ENCODE measurements at places on chromosomes 1 and 21.
A peak's percentile ranks its signal among the peaks of the same experiment; 100 is the strongest.

DNA sequence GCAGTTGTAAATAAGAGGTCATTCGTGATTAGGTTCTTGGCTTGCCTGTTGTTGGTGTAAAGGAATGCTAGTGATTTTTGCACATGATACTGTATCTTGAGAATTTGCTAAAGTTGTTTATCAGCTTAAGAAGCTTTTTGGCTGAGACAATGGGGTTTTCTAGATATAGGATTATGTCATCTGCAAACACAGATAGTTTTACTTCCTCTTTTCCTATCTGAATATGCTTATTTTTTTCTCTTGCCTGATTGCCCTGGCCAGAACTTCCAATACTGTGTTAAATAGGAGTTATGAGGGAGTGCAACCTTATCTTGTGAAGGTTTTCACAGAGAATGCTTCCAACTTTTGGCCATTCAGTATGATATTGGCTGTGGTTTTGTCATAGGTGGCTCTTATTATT, 576.1 kb upstream of the RGS18 start:
- DNase-seq, result no peak

DNA sequence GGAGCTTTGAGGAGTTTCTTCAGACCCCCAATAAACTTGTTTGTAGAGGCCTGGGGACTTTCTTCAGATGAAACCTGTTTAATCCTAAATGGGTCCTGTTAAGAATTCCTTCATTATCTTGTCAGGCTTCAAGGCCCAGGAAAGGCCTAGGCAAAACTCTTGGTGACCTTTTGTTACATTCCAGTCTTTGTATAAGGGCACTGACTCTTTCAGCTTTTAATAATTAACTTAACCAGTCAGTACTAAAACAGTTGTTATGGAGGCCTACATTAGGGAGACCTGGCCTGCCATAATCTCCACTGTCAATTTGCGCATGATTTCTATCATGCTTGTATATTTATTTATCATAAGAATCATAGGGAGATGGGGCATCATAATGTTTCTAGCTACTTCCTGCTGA, 110.2 kb downstream of the FCRL5 start:
- DNase-seq, result no peak

GRCh38 chr1:219773775-219774174, 154.6 kb downstream of the SLC30A10 start:
- no peak for DNase-seq

GRCh38 chr1:248825136-248825535, 579 bp downstream of the SH3BP5L start:
- no peak for DNase-seq

- peak; percentile 91 for DNase-seq
Observed at GRCh38 chr1:203340112-203340790, 10.7 kb downstream of the FMOD start.

GRCh38 chr21:39444421-39445180, 977 bp downstream of the LCA5L start:
- DNase-seq, result no peak

GRCh38 chr1:150534002-150534401, 15.2 kb upstream of the ADAMTSL4 start:
- DNase-seq, result no peak

GRCh38 chr1:216518844-216519627, 95.8 kb upstream of the USH2A start:
- DNase-seq, result no peak

- peak; percentile 76 for DNase-seq
Observed at GRCh38 chr1:155070721-155071569, 7.4 kb downstream of the EFNA4 start.

- DNase-seq, result no peak
Observed at GRCh38 chr21:39686646-39687468, 58.1 kb upstream of the IGSF5 start.

DNA sequence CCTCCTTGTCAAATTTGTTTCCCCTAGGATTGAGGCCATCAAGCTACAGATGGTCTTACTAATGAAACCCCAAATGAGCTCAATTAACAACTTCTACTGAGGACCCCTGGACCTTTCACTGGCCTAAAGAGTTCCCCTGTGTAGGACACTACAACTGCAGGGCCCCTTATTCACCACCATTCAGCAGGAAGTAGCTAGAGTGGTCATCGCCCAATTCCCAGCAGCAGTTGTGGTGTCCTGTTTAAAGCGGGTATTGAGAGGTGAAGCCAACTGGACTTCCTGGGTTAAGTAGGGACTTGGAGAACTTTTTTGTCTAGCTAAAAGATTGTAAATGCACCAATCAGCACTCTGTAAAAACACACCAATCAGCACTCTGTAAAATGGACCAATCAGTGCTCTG, 1466.9 kb downstream of the KCNT2 start:
- no peak for DNase-seq

DNA sequence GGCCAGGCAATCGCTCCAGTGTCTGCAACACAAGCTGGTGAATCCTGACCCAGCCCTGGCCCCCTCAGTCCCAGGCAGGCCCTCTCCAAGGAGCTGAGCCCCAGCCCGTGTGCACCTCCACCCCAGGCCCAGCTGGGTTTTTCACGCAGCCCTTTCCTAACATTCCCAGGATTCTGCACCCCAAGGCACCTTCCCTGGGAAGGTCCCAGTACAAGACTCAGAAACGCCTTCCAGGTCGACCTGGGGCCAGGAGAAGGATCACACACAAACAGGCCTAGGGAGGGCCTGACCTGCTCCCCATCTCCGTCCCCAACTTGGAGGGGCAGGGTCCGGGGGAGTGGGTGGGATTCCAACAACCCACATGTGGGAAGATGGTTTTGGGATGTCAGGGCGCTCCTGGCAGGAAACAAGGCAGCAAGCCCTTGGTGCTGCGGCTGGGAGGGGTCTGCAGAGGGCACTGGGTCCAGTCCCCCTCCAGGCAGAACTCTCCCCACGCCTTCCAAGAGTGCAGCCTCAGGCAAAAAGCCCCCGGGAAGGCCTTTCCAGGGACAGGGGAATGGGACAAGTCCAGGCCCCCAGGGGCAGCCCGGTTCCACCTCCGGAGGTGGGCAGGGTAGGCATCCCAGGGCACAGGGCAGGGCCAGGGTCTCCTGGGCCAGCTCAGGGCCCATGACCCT, 58.3 kb downstream of the KCNAB2 start:
- DNase-seq, result no peak

DNA sequence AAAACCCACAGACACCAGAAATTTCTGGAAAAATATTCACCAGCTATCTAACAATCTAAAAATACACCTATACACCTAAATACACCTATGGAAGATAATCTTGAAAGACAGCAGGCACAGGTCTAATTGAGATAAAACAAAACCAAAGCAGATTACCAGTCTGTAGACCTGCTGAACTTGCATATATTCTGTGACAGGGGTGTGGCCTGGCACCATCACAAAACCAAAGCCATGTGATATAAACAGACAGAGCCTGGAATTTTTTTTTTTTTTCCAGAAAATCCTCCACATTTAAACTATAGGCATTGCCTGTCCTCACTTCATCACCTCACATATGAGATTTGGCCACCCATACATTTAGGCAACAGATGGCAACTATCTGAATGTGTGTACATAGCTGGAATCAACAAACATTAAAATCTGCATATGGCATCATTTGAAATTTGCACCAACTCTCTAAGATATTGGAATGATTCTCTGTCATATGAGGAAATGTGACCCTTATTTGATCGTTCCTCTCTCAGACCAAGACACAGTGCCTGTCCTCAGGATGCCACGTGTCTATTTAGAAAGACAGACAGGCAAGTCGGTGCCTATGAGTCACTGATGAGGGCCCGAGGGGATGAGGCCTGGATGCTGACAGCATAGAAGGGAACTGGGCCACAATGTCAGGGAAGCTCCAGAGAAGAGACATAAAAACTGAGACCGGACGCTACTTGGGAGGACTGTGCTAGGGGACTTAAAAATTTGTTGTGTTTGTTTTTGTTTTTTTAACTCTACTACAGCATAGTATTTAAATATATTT, 32.6 kb downstream of the NMNAT2 start:
- DNase-seq, result no peak

GRCh38 chr1:151012684-151013471, 4.6 kb downstream of the PRUNE1 start:
- no peak for DNase-seq

GRCh38 chr1:118661769-118662320, 326.3 kb downstream of the TBX15 start:
- no peak for DNase-seq

DNA sequence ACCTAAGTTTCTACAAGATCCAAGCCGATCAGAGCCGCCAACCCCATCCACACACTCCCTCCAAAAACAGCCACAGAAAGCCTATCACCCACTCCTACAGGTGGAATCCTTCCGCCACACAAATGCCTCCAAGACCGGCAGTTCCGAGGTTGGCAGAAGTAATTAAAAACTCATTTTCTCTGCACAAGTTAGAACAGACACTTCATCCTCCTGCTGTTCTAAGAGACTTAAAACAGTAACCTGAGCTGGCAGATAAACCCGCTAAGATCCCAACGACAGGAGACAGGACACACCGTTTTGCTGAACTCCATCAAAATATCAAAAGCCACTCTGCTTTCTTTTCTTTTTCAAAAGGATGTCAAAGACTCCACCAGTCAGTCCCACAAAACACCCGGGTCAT, 2.8 kb downstream of the SSBP3 start:
- peak; percentile 55 for DNase-seq

DNA sequence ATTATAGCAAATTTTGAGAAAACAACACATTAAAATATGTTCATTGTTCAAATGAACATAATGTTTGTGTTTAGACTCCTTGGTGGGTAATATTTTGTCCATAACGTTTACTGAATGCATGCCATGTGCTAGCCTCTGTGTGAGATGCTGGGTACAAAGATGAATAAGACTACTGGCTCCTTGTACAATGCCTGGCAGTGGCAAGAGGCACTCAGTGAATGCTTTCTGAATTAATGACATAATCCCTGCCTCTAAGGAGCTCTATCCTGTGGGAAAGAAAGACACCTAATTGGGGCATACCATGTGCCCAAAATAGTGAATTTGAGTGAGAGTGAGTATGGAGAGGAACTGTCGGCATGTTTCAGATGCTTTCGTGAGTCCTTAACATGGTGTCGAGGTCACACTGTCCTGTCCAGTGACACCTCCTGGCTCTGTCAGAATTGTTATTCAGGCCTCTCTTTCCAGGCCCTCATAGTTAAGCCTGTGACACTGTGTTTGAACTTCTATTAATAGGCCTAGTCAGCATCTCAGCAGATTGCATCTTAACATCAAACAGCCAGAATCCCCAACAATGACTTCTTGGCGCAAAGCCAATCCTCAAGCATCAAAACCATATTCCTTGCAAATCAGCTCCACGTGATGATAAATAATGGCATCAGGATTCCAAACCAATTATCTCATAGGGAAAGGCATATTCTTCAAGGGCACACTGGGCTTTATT, 32.8 kb upstream of the S1PR1 start:
- peak; percentile 97 for DNase-seq

DNA sequence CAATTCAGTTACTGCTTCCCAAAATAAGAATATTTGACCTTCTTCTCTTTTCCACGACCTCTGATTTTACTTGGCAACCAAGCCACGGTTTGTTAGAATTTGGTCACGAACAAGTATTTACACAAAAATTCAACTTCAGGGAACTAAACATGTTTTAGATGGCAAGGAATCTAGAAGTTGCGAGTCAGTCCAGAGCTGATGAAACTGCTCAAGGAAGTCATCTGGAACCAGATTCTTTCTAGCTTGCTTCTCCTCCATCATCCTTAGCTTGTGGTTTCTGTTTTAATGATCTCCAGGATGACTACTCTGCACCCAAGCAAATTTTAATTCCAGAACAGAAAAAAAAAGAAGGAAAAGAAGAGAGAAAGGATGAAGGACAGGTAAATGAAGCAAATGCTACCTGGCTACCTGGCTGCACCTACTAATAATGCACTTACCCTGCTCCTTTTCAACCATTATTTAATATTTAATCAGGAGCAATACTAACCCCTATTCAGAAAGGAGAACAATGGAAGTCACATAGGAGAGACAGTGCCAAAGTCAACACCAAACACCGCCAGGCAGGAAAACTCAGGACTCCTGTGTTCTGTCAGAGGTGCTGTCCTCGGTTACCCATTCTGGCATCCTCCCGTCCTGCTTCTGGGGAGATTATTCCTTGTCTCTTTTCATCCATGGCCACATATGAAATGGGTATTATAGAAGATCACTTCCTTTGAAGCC, 54.2 kb upstream of the RGS7 start:
- no peak for DNase-seq

- peak; percentile 55 for DNase-seq
Observed at GRCh38 chr1:198699167-198700015, 60.6 kb downstream of the PTPRC start.

GRCh38 chr1:247407180-247407616, 8.8 kb upstream of the NLRP3 start:
- DNase-seq, result no peak

DNA sequence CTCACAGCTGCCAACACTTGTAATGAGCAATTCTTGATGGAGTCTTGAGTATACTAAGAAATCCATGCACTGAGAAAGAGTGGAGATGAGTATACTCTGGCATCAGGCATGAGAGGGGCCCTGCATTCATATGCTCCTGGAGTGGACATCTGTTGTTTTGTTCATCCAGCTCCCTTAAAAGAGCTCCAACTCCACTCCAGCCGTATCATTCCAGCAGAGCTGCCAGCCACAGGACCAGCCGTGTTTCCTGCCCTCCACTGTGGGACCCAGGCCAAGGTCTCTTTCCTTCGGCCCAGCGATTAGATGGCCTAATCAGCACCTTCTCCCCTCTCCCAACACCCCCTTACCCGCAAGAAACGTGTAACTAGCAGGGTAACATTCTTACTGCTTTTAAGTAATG, 144.5 kb downstream of the OMA1 start:
- DNase-seq, result no peak

- peak; percentile 93 for DNase-seq
Observed at GRCh38 chr1:44327679-44328491, 27.2 kb downstream of the ERI3 start.

DNA sequence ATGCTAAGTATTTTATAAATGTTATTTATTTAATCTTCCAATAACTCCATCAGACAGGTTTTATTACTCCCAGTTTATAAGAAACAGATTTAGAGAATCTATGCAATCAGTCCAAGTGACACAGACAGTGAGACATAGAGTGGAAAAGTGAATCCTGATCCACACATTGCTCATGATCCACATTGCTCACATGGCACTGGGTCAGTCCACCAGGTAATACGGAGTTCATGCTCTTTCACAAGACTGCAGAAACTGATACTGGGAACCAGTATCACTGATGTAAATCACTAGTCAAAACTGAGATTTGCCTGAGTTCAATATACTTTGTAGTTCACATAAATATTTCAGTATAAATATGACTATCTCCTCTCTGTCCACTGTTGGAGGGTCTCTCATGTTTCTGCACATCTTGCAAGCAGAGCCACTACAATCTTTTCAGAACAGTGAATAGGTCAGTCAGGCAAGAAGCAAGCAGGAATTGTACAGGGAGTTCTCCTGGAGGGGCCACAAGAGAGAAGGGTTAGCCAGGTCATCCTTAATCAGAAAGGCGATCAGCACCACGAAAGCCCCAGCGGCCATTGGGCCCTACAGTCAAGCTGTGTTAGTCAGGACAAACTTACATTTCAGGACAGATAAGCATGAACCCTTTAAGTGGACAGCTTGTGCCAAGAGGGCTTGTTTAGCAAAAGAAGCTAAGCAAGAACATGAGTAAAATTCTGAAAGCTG, 275.4 kb upstream of the NR5A2 start:
- DNase-seq, result no peak

All from NCI-H1105 treated with DMSO at 0.1 percent for 48 hours (cell line).